Fibroblast of upper back skin (primary cell): ENCODE measurements at places on chromosomes 6 and 20.

DNA sequence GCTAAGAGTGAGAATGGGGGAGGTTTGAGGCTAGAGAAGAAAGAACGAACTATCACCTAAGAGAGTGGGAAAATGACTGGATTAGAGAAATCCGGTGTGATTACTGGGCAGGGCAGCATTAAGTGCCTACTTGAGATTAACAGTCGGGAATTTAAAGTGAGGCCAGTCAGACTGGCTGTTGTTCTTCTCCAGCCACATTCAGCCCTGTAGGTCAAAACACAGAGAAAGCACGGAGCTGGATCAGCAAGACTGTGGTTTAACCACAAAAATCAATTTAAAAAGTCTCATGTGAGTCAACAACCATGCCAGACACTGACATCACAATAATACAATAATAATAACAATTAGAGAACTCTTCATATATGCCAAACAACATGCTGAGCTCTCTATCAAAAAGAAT, 301.9 kb upstream of the SGK1 start:
- peak; percentile 68 for DNase-seq

- DNase-seq = no peak
Observed at GRCh38 chr20:59352990-59353389, 52.6 kb downstream of the EDN3 start.

- no peak for DNase-seq
Observed at GRCh38 chr6:133551436-133551835, 310.3 kb downstream of the EYA4 start.

- no peak for DNase-seq
Observed at GRCh38 chr6:128509709-128510108, 10.7 kb downstream of the PTPRK start.

- DNase-seq = peak; percentile 80
Observed at GRCh38 chr6:158654960-158655489, 5.2 kb downstream of the SYTL3 start.

DNA sequence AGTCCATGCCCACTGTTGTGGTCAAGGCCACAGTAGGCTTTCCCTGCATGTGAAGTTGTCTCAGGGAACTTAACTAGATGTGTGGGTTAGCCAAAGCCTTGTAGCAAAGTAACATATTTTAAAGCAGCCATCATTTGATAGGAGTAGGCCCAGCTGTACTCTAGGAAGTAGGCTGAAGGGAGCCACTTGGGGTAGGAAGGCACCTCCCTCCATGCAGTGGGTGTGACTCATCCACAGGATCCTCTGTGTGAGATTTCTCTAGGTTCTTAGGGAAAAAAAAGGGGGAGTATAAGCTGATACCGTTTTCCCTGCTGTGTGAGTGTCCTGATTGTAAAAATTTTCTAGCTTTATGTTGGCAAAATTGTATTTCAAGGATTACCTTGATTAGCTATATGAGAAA, 44.7 kb downstream of the VAPB start:
- DNase-seq = peak; percentile 72
